ENCODE measurements at places on chromosomes 16 and 17.

DNA sequence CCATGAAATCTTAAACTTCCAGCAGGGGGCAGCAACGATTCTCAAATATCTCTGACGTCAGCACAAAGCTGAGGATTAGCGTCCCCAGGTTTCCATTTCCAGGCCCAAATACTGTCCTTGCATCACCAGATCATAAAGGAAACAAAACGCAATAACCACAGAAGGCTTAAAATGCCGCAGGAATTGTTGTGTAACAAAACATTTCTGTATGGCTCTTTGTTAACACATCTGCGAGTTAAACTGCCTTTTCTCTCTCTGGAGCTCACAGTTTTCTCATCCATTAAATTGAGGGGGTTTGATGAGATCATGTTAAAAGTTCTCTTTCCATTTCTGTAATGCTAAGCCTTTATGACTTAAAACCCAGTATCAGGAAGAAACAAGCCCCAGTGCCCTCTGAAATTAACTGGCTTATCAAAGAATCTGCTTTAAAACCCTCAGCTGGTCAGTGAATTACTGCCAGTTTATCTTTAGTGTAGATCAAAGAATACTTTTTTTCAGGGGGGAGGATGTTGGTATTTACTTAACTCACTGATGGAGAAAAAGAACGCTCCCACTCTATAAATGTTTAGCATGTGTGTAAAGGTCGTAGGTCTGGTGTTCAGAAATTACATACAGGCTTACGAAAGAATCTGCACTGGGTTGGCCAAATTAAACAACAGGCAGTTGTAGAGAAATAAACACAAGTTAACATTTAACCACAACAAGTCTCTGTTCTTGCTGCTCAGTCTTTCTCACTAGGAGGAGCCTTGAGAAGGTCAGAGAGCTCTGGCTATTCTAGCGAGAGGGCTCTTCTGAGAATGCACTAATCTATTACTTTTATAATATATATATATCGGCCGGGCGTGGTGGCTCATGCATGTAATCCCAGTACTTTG, 10.6 kb upstream of the TERF2 start:
- peak; percentile 97 for DNase-seq

- no peak for DNase-seq
Observed at GRCh38 chr17:73902416-73903181, 258.4 kb upstream of the SDK2 start.

DNA sequence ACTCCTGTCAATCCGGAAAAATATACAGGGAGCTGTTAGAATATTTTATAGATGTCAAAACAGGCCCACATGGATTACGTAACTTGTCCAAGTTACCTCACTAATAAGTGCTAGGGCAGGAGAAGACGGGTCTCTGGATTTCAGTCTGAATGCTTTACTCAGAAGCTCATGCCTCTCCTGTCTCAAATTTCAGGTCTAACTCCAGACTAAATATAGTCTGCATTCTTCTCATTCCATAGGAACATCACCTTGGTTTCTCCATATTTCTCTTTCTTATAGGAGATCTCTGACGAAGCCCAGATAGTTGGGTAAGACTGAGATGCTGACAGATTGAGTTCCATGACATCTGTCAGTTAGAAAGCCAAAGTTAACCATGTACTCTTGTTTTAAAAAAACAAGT, 174.2 kb downstream of the STX8 start:
- DNase-seq = peak; percentile 69

DNA sequence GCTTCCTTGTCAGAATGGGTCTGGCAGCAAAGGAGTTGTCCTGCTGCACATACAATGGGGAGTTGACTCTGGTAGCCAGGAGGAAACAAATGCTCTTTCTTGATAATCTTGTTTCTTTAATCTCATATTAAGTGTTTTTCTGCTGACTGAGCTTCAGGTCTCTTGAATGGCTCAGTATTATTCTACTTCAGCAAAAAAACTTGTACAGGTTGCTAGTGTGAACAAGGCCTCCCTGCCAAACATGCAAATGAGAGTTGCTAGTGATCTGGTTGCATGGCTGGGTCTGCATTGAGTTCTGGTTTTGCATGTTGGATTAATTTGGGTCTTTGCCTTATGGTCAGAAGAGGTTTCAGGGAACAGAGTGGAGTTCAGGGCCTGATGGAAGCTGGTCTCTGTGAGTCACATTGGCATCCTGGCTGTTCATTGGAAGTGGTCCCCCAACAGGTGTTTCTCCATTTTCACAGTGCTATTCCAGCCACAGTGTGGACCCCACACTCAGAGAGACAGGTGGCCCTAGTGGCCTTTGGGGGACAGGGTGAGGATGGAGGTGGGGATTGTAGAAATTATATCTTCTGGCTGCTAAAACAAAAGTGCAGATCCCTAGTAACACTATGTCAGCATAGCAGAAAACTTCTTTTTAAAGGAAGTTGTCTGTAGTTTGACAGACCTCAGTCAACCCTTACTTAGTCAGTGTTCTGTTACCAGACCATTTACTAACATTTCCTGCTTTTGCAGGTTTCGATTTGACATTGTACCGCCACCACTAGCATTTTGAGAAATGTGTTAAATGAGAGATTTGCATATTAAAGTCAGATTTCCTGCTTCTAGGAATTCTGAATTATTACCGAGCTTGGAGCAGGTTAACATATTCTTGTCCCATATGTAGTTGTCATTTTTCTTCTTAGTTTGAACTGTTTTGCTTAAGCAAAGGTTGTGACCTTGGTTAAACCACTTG, 47.1 kb downstream of the EPN2 start:
- DNase-seq = no peak

- no peak for DNase-seq
Observed at GRCh38 chr17:74361230-74362068, at the start of gene BTBD17. TSS of gene BTBD17 (minus strand) at chr17:74361868. CDS start at chr17:74361819, 49 bp downstream.

GRCh38 chr17:70447588-70447987, 278.3 kb downstream of the KCNJ2 start:
- no peak for DNase-seq

GRCh38 chr16:2915196-2915929, 3.6 kb downstream of the FLYWCH1 start:
- DNase-seq = no peak

GRCh38 chr16:84700446-84701300, 873 bp downstream of the USP10 start:
- no peak for DNase-seq

DNA sequence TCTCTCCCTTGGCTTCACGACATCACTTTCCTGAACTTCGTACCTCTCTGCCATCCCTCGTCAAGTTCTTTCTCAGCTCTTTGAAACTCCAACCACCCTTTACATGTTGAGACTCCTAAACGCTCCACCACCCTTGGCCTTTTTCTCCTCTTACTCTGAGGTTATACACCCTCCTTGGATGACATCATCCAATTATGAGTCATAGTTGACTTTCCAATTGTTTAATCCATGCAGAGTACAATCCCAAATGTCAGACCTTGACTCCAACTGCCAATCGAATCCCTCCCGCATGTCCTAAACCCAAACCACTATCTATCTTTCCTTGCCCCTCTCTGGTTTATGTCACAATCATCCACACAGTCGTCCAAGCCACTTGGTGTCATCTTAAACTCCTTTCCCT, 18.4 kb upstream of the C16orf82 start:
- no peak for DNase-seq

DNA sequence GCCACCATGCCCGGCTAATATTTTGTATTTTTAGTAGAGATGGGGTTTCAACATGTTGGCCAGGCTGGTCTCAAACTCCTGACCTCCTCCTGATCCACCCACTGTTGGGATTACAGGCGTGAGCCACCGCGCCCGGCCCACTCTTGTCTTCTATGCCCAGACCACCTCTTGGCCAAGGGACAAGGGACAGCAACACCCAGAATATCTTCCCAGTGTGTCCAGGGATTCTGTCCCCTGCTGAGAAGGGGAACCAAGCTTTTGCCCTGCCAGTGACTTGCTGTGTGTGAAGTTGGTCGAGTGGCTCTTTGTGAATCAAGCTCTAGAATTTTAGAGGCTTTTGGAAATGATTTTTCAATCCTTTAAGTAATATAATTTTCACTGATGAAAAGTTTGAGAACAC, 1.7 kb upstream of the MPO start:
- DNase-seq = no peak

GRCh38 chr17:63150490-63150889, 184.5 kb downstream of the TANC2 start:
- DNase-seq = no peak

GRCh38 chr17:82103553-82104451, 5.8 kb upstream of the FASN start:
- no peak for DNase-seq

GRCh38 chr17:2691965-2692780, 19.4 kb downstream of the CLUH start:
- no peak for DNase-seq

DNA sequence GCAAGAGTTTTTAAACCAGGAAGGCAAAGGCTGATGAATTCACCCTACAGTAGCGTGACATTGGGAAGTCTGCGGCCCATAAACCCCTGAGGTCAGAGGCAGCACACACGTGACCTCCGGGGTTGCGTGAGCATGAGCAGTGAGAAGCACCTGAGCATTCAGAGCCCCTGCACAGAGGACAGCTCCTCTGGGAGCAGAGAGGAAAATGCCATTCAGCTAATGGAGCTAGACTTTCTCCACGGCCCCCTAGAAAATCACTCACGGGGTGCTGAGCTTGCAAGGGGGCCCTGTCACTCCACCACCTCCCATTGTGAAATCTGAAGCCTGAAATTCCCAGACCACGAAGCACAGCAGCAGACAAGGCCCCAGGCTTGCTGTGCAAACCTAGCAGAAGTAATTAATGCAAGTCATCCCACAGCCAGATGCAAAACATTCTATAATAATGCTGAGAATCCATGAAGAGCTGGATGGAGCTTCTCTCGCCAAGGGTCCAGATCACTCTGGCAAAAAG, 114.9 kb upstream of the RCVRN start:
- peak; percentile 49 for DNase-seq

- DNase-seq = no peak
Observed at GRCh38 chr17:80957461-80957941, 34.1 kb upstream of the CHMP6 start.

- no peak for DNase-seq
Observed at GRCh38 chr17:57340160-57340981, 84.0 kb downstream of the MSI2 start.

DNA sequence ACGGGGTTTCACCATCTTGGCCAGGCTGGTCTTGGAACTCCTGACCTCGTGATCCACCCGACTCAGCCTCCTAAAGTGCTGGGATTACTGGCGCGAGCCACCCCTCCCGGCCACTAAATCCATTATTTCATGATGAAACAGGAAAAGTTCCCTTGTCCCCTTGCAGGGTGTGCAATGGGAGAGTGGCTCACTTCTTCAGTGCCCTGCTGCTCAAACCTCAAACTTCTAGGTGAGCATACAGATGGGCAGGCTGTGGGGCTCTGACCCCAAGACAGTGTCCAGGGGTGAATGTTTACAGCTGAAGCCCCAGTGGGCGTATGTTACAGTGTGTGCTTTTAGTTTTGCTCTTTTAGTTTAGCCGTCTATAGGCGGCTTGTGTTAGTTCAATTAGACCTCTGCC, 34.7 kb downstream of the GJC1 start:
- DNase-seq = no peak

DNA sequence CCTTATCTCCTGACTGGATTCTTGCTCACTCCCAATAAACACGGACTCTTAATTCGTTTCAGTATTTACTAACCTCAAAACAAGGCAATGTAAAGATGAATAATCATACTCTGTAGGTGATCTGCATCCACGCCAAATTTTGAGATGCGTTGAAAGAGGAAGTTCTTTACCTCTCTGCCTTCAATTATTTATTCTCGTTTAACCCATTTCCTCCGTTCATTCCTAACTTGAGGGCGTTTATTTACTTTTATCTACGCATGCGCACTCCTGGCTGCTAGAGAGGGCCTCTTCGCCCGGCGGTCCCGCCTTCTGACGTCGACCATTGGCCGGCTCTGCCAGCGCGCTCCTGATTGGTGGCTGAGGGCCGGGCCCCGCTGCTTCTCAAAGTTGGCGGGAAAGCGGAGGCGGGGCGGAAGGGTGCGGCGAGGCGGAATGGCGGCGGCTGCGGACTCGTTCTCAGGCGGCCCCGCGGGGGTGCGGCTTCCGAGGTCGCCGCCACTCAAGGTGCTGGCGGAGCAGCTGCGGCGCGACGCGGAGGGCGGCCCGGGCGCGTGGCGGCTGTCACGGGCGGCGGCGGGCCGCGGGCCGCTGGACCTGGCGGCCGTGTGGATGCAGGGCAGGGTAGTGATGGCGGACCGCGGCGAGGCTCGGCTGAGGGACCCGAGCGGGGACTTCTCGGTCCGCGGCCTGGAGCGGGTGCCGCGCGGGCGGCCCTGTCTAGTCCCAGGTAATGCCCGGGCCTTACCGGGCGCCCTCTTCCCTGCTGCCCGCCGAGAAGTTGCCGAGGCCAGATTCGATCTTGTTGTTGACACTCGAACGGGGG, at the start of gene RMI2:
Gene RMI2 (plus strand): TSS at position 420 of the 823 bp plus-strand sequence. CDS start 13 bp downstream, at position 433.
- peak; percentile 93 for DNase-seq

- DNase-seq = no peak
Observed at GRCh38 chr17:7406235-7406825, 1.3 kb upstream of the NLGN2 start.

DNA sequence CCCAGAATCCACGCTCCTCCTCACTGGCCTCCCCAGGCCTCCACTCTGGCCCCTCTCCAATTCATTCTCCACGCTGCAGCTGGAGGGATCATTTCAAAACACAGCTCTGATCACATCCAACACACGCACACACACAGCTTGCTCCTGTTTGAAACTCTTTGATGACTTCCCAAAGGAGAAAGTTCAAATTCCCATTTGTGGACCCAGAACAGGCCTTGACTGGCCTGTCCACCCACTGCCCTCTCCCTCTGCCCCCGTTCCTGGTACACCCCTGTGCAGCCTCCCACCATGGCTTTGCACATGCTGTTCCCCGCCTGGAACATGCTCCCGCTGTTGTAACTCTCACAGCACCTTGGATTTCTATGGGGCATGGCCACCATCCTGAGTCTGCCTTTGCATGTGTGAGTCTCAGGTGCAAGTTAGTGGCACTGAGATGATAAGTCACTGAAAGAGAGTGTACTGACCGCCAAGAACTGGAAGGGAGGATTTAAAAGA, 100.0 kb downstream of the GSG1L start:
- DNase-seq = no peak
